ENCODE measurements at places on chromosomes 1 and 21.

DNA sequence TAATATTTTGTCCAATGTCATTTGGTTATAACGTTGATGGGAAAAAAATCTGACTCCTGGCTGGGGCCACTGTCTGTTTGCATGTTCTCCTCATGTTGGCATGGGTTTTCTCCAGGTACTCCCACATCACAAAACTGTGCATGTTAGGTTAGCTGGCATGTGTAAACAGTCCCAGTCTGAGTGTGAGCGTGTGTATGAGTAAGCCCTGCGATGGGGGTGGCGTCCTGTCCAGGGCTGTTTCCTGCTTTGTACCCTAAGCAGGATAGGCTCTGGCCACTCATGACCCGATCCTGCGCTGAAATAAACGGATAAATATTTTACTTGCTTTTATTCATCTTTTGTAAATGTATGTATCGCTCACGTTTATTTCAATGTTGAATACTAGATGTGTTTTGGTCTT is 13.5 kb downstream of the EFCAB14 start:
- DNase-seq: no peak

DNA sequence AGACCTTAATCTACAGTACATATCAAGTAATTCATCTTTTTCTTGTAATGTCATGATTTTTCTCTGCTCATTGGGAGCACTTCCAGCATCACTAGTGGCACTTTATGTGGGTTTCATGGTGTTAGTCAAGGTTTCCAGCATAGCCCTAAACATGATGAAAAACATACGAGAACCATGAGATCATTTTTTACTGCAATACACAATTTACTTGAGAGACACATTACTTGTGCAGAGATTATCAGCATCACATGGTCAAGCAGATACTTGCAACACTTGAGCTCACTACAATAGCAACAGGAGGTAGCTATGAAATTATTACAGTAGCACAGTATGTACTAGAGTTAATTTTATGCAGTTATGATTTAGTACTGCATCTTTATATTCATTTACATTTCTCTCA is 36.4 kb downstream of the ITGB3BP start:
- peak; percentile 18 for DNase-seq

DNA sequence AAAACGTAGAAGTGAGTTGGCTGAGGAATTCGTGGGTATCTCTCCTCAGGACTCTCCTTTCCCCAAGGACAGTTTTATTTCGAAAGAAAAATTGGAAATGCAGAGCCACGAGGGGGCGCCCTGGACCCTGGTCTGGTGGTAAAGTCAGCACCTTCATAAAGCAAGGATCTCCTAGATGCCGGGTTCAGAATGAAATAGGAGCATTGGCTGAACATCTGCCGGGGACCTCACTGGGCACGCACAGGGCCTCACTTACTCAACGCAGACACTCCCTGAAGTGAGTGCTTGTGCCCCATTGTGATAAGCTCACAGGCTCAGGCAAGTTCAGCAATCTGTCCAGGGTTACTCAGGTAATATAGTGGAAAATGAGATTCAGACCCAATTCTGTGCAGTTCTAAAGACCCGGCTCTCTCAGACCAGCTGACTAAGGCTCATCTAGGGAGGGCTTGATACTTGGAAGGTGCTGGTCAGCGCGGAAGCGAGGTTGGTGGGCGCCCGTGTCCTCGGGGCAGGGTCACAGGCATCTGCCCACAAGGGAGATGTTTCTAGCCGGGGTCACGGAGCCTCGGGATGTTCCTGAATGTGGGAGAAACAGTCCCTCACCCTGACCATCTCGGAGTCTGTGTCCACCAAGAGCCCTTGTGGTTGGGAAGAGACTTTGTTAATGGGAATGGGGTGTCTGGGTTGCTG is 55.7 kb upstream of the ETV3 start:
- DNase-seq: peak; percentile 58

DNA sequence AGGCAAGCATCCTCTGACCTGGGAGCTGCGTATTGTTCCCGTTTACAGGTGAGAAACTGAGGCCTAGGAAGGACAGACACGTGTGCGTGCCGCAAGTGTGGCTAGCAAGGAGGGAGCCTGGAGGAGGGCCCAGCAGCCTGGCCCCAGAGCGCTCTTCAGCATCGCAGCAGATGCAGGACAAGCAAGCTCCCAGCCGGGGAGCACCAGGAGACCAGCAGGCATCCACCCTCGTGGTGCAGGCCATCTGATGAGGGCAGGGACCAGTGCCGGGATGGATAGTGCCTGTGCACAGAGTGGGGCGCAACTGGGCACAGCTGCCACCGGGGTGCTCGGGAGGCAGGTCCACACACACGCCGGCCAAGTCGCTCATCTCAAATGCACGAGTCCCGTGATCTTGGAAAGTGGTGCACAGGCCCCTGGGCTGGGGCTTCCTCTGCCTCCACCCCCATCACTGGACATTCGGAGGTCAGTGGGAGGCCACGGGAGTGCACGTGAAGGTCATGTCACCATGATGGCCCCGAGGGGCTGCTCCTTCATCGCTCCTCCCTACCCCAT is 55.1 kb downstream of the COL18A1 start:
- no peak for DNase-seq

GRCh38 chr1:35111106-35111505 is 31.9 kb downstream of the ZMYM1 start:
- DNase-seq: peak; percentile 63

GRCh38 chr1:198620951-198621824 is 17.7 kb upstream of the PTPRC start:
- no peak for DNase-seq

GRCh38 chr1:166972826-166973225 is 2.5 kb downstream of the ILDR2 start:
- DNase-seq: no peak

- no peak for DNase-seq
Observed at GRCh38 chr1:6212193-6212959, 6.5 kb downstream of the RNF207 start.

- no peak for DNase-seq
Observed at GRCh38 chr21:25934130-25934529, 199.4 kb downstream of the GABPA start.

DNA sequence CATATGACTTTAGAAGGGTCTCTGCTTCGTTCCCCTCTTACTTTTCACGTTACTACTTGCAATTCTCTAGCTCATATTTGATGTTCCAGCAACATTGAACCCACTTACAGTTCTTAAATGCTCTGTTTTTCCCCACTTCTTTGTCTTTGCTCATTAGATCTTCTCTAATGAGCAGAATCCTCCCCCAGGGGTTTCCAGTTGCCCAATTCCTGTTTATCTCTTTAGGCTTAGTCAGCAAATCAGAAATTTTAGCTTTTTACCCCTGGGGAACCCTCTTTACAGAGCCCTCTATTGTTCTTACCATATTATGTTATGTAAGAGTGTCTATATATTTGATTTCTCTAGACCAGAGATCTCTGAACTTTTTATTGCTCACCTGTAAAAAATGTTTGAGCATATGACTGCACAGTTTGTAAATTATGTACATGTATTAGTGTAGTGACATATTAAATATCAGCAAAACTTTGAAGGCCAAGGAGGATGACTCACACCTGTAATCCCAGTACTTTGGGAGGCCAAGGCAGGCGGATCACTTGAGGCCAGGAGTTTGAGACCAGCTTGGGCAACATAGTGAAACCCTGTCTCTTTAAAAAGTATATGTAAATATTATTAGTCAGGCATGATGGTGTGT is 71.4 kb downstream of the FNBP1L start:
- peak; percentile 55 for DNase-seq

DNA sequence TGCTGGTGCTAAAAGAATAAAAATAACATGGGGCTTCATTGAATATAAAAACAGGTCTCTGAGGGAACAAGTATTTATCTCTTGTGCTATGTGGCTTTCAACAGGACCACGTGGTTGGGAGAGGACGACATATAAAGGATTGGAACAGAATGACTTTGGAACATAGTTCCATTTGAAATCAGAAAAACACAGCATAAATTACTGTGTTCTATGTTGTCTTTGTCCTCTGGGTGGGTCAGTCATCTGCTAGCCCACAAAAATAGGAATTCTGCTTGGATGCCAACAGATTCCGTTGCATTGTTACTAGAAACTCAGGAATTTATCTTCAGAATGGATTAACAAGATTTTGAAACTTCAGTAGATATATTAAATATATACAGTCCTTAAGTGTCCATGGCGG is 5.9 kb downstream of the CEP85 start:
- peak; percentile 5 for DNase-seq

- peak; percentile 73 for DNase-seq
Observed at GRCh38 chr1:91736715-91737615, 149.0 kb downstream of the TGFBR3 start.

- no peak for DNase-seq
Observed at GRCh38 chr1:19401535-19401889, 83.8 kb downstream of the CAPZB start.

GRCh38 chr1:57124768-57125446 is 159.1 kb upstream of the C8B start:
- DNase-seq: peak; percentile 64

DNA sequence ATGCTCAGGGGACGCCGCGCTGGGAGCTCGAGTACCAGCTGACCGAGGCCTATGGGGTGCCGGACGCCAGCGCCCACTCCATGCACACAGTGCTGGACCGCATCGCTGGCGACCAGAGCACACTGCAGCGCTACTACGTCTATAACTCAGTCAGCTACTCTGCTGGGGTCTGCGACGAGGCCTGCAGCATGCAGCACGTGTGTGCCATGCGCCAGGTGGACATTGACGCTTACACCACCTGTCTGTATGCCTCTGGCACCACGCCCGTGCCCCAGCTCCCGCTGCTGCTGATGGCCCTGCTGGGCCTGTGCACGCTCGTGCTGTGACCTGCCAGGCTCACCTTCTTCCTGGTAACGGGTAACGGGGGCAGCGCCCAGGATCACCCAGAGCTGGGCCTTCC is 1.3 kb upstream of the XKR8 start:
- DNase-seq: no peak

- DNase-seq: no peak
Observed at GRCh38 chr1:18948048-18948912, 8.2 kb downstream of the IFFO2 start.

DNA sequence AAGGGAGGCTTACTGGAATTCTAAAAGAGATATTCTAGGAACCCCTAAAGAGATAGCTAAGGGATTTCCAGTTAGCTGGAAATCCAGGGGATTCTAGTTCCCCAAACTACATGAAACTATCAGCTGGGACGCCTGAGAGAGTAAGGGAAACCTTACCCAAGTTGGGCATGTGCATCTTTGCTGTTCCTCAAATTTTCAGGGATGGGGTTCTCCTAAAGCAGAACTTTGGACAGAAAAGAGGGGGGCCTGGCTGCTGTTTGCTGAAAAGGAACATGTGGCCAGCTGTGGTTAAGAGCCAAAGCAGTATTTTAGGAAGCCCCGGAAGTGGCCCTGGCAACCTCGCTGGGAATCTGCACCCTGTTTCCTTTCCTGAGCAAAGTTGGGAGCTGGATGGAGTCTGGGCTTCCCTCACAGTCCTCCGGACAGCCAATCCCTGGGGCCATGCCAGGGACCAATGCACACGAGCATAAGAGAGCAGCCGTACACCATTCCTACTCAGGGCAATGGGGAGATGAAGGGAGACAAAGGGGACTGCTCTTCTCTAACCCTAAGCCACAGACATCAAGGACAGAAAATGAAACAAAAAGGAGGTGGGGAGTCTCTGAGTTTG is 154.3 kb downstream of the PLXNA2 start:
- DNase-seq: peak; percentile 8

GRCh38 chr1:95547005-95547404 is 313.0 kb downstream of the RWDD3 start:
- DNase-seq: no peak

GRCh38 chr1:234768171-234768568 is 158.2 kb upstream of the IRF2BP2 start:
- DNase-seq: no peak

GRCh38 chr1:113101588-113101987 is 28.6 kb downstream of the LRIG2 start:
- peak; percentile 58 for DNase-seq

- no peak for DNase-seq
Observed at GRCh38 chr1:66182026-66182425, 351.9 kb upstream of the SGIP1 start.

DNA sequence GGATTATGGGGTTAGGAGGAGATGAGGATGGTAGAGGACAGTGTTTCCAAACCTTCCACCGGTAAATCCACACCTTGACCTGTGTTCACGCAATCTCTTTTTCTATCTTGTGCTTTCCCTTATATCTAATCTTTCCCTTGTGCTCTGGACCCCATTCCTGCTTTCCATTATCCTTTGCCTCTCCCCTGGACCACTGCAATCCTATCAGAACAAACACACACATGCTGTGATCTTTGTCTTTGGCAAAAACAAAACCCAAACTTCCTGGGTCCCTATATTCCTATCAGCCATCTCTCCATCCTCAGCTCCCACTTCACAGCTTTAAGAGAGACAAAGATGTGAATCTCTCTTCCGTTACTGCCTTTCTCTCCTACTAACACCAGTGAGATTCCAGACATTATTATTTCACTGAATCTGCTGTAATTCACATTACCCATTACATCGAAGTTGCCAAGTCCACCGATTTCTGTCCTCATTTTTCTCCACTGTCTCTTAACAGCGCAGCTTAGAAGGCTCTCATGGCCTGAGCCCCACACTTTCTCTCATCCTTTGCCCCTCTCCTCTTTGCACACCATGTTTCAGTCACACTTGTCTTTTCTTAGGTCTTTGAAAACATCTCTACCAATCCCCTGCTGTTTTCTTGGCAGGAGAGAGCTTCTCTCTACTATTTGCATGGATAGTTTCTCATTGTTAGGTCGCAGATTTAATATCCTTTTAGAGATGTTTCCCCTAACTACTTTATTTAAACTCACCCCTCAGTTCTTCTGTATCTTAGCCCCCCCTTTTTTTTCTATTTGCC is 230.0 kb upstream of the B3GALT2 start:
- no peak for DNase-seq

DNA sequence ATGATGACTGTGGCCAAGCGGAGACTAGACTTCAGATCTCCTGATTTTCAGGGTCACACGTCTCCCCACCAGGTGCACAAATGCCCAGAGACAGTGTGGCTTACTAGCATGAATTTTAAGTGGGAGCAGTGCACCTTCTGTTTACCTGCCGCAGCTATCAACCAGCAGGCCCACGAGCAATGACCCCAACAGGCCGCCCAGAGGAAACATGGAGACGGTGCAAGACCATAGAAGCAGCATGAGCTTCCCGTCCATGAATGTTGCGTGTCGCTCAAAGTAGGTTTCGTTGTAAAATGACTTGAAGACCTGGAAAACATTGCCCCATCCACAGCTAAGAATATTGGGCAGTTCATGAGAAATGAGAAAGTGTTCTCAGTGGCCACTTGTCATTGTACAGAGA is 3.5 kb downstream of the SLC2A7 start:
- DNase-seq: no peak

DNA sequence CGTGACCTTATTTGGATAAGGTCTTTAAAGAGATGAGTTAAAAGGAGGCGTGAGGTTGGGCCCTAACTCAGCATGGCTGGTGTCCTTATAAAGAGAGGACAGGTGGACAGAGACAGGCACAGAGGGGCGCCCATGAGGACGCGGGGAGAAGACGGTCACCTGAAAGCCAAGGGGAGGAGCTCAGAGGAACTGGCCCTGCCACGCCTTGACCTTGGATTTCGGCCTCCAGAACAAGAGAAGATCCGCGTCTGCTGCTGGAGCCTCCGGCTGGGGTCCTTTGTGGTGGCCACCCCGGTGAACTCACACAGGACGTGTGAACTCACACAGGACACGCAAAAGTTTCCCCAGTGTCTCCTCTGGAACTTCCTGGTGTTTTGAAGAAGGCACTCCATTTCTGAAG is 122.7 kb downstream of the SIK1 start:
- no peak for DNase-seq
